NCI-H1048 (cell line): ENCODE measurements at places on chromosomes 1 and 21.

DNA sequence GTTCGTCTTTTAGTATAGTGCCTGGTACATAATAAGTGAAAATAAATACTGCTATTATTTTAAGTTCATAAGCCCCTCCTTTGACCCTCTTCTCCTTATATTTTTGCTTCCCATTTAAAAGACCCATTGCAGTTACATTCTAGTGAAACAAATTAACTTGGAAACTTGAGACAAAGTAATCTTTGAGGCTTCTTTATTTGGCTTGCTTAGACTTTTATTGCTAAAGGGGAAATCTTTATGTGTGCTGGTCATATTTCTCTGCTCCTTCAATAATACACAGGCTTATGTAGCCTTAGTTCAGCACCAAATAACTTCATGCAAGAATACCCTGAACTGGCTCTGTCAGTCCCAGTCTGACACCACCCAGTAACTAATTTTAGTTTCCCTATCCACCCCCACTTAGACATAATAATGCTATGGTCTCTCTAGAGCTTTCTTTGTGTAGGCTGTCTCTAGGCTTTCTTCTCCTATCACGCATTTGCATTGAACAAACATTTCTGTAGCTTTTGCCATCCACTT lies 257.8 kb downstream of the OMA1 start:
- DNase-seq: no peak

DNA sequence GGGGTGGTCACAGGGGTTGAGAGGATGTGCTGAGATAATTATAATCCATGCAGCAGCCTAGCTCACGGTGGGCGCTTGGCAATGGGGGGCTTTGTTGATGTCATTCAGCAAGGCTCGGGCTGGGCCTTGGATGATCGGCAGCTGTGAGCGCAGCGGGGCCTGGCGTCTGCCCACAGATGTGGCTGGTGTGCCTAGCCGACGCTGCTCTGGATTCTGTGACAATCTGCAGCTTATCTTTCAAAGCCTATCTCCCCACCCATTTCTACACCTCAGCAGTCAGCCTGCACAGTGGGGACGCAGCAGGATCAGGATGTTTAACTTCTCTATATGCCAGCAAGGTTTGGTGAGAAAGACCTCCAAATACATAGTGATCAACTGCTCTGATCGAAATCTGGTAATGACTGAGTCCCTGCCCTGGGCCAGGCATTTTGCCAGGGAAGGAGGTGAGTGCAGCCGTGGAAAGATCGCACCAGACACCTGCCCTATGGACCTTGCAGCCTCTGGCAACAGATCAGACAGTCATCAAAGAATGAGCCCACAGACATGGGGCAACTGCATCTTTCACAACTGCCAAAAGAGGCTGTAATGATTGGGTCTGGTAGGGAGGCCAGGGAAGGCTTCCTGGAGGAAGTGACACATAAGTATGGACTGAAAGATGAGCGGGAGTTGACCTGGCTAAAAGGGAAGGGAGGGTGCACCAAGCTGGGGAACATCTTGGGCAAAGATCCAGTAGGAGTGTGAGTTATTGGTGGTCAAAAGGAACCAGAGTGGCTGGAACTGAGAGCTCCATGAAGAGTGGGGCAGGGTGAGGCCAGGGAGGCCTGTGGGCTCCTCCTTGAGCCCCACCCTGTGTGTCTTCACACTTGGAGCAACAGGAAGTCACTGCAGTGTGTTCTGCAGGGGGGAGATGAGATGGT lies 35.3 kb downstream of the EPHB2 start:
- DNase-seq: no peak

DNA sequence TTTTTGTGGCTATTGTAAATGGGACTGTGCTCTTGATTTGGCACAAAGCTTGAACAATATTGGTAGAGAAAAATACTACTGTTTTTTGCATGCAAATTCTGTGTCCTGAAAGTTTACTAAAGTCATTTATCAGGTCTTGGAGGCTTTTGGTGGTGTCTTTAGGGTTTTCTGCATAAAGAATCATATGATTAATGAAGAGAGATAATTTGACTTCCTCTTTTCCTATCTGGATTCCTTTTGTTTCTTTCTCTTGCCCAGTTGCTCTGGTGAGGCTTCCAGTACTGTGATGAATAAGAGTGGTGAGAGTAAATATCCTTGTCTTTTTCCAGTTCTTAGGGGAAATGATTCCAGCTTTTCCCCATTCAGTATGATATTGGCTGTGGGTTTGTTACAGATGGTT lies 1166.7 kb downstream of the NCAM2 start:
- no peak for DNase-seq

DNA sequence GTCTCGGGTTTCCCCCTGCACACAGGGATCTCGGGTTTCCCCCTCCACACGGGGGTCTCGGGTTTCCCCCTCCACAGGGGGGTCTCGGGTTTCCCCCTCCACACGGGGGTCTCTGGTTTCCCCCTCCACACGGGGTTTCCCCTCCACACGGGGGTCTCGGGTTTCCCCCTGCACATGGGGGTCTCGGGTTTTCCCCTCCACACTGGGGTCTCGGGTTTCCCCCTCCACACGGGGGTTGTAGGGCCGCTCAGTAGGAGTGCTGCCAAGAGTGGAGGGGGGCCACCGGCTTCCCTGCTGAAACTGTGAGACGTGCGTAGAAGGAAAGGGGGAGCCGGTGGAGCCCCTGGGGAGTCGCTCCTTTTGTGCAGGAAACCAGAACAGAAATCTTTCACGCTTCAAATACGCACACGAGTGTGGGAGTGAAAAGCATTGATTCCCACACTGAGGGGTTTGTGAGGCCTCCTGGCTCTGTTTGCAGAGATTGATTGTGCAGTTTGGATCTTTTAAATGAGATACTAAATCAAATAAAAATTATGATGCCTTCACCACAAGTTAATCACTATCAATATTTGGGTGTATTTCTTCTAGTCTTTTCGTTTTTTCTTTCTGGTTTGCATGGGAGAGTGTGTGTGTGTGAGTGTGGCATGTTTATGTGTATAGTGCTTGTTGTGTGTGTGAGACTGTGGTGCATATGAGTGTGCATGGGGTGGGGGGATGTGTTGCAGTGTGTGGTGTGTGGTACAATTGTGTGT lies 54.3 kb upstream of the TRAPPC10 start:
- no peak for DNase-seq

GRCh38 chr1:48676822-48677221 lies 99.9 kb downstream of the BEND5 start:
- no peak for DNase-seq
